ENCODE measurements at places on chromosomes 7 and 10. TPM values are rescaled to one million over a fixed set of nuclear protein-coding genes. Genes with fewer than 3 reads are reported as not detected.

Gene ZNF804B
- total RNA-seq, result not detected

Gene ICA1
- 3.7 TPM for total RNA-seq

Gene ZNF37A
- total RNA-seq, result 10.1 TPM

Gene ADAM22
- 6.6 TPM for total RNA-seq

Gene HSPA12A
- total RNA-seq, result 6.9 TPM

Gene SLC26A5
- not detected for total RNA-seq

Gene EN2
- 0.15 TPM for total RNA-seq

Gene TAS2R41
- not detected for total RNA-seq
